ENCODE measurements at places on chromosomes 2 and 18.
A peak's percentile ranks its signal among the peaks of the same experiment; 100 is the strongest.

DNA sequence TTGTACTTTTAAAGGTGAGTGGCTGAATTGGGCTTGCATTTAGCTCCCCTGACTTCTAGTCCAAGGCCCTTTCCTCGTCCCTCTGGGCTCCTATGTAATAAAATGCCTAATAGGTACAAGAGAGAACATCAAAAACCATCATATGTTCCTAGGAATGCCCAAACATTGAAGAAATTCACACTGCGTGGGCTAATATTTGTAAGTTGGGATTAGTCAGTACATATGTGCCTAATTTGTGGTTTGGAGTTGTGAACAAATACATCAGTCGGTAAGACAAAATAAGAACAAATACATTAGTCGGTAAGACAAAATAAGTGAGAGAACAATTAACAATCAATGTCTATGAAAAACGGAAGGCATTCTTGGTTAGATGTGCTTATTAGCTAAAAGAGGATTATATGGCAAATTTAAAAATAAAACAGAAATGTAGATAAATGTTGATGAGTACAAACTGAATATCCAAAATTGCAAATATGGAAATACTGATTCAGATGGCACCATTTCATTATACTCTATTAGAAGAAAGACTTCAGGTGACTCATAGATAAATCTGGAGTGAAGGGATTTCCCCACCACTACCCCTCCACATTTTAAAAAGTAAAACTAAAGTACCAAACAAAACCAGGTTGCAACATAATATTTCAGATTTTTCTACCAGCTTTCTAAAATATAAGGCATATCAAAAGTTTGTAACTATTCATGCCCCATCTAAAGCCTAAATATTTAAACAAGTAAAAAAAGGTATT, 325.4 kb downstream of the ZEB2 start:
- DNase-seq: no peak

- DNase-seq: no peak
Measured at GRCh38 chr2:147639891-147640290, 204.9 kb upstream of the ACVR2A start.

DNA sequence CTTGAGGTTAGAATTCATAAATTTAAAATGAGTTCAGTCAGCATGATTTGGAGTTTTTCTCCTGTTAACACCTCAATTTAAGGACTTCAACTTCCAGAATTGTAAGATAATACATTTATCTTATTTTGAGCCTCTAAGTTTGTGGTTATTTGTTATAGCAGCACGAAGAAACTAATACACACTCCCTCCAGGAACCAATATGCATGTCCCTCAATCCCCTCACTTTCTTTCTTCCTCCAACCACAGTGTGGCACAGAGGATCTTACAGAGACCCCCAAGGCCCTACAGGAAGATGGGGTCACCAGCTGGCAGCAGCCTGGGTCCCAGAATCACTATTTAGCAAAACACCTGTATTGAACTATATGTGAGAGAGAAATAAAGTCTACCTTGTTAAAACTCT, 242.0 kb downstream of the RAD51AP2 start:
- DNase-seq: no peak

GRCh38 chr2:159077869-159078268, 109.4 kb downstream of the TANC1 start:
- DNase-seq: no peak

DNA sequence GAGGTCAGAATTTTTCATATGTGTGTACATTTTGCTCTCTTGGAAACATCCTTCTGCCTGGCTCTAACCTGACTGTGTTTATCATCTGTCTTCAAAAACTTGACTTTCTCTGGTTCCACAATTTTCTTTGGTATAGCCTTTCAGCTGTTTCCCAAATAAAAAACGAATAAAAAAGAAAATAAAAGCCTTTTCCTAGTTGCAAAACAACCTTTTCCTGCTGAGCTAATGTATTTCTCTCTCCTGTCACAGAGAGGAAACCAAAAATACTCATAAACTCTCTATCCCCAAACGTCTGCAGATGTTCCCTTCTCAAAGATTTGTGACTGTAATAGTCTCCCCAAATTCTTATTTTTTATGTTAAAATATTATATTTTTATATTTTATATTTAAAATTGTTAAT, 505.3 kb upstream of the SLC39A10 start:
- no peak for DNase-seq

DNA sequence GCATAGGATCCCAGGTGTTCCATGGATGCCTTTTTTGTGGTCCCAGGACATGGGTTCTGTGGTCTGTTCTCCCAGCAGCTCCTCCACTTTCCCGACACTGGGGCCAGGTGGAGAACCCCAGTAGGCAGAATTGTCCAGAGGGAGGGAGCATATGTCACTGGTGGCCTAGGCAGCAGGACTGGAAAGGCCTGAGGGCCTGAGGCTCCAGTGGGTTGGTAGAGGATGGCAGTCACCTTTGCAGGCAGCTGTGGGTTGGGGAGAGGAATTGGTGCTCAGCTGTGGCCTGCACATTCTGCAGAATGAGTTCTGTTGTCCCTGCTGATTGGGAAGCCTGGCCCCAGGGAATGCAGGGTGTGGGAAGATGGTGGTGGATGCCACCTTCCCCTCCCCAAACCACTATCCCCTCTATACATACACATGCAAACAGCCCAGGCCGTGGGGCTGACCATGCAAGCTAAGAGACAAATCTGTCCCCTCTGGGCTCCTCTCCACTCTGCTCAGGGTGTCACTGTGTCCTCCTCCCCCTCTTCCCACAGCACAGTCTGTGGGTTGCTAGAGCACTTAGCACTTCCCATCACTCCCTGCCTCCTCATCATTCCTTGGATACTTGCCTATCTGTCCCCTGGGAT, 11.4 kb downstream of the CTIF start:
- no peak for DNase-seq

GRCh38 chr2:65864619-65865018, 432.2 kb upstream of the SPRED2 start:
- DNase-seq: no peak

DNA sequence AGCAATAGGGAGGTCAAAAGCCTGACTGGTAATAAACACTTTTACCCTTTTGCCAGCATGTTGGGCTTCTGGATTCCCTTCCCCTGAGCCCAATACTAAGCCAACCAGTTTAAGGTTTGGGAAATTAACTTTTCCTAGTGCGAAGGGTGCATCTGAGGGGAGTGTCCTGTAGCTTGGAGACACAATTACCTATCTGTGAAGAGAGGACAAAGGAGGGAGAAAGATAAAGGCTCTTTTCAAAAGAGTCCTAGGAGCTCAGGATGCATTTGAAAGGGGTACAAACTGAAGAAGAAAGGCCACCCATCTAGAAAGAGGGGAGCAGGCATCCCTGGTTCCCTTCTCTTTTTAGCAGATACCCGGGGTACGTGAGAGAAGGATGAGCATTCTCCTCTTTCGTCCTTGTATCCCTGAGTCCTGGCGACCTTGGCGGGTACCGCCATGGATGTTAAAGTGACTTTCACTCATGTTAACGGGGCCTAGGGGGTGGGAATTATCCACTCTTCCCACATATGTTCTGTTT, 25.1 kb downstream of the C18orf54 start:
- no peak for DNase-seq

DNA sequence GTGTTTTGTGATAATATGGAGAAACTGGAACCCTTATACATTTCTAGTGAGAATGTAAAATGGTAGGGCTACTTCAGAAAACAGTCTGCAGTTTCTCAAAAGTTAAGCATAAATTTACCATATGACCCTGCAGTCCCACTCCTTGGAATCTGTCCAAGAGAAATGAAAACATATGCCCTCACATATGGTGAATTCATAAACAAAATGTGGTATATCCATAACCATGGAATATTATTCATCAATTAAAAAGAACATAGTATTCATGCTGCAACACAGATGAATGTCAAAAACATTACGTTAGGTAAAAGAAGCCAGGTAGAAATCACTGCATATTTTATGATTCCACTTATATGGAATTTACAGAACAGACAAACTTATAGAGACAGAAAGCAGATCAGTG, 11.8 kb downstream of the ROCK2 start:
- no peak for DNase-seq

- DNase-seq: peak; percentile 71
Measured at GRCh38 chr2:47225061-47225783, 70.1 kb upstream of the STPG4 start.

- DNase-seq: no peak
Measured at GRCh38 chr2:172926785-172927640, 148.6 kb upstream of the MAP3K20 start.

GRCh38 chr18:48837676-48838075, 113.1 kb downstream of the SMAD7 start:
- no peak for DNase-seq

DNA sequence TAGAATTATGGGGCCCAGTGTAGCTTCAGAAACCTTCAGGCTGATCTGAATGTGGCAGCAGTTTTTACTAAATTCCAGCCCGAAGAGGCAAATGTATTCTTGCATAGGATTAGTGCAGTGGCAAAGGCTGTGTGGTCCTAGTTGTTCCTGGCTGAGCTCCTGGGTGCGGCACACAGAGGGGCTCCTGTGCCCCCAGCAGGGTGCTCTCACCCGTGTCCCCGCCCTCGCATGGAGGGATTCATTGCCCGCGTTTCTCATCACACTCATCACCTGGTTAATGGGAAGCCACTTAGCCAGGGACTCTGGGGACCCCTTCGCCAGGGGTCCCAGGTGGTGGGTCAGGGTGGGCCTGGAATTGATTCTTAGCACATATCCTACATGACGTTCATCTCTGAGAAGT, 3.9 kb downstream of the KCNG2 start:
- DNase-seq: no peak

GRCh38 chr2:194087089-194087958, 1569.7 kb upstream of the SLC39A10 start:
- no peak for DNase-seq

GRCh38 chr18:11654736-11655605, 34.1 kb upstream of the GNAL start:
- DNase-seq: no peak

DNA sequence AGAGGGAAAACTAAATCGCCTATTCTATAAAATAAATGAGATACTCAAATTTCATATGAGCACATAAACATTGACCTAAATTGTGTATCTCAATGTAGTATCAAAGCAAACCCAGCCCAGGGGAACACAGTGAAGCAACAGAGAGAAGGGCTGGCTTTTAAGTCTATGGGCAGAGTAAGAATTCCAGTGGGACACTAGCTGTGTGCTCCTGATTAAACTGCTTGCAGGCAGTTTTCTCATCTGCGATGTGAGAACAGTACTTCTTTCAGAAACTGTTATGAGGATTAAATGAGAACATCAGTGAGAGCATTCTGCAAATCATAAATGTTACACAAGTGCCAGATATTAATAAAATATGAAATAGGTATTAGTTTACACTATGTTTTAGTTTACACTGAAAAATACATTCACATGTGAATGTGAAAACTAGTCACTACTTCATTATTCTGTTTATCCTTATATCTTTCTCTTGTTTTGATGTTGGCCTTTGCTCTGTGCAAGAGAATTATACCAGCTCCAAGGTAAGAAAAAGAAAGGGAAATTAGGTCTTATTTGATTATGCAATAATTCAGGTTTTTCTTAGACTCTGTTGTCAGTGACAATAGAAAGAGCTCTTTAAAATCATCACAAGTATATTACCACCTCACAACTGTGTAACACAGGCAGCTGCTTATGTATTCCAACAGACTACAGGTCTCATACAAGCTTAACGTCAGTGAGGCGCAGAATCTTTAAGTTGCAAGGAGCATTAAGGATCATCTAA, 47.5 kb downstream of the GAREM1 start:
- no peak for DNase-seq

DNA sequence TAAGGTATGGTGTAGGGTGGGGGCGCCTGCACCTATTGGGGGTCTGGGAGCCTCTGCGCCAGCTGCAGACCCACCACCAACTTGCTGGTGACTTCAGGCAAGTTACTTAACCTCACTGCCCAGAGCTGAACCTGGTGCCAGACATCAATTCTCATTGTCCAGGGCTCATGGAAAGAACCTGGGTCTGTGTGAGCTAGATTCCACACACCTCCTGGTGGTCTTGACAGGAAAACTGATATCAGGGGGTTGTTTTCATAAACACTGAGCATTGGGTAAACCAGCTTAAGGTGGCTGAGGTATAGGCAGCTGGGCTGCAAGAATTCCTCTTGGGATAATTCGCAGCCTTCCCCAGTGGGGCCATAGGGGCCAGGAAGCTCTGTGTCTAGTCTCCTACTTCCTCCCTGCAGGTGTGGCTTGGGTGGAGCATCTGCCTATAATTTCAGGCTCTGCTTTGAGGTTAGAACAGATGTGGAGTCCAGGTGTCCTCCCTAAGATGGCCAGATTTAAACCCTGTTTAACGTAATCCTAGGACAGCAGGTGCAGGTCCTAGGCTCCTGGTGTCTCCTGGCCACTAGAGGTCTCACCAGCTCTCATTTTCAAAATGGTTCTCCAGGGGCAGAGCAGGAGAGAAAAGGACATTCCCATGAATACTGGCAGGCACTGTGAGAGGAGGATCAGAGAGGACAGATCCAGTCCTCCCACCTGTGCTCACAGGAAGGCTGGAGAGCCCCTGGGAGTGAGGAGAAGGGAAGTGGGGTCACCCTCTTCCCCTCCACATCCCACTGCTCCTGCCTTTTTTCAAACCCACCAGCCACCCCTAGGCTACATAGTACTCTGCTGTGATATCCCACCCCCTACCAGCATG, 100.4 kb upstream of the SMAD2 start:
- no peak for DNase-seq

- DNase-seq: peak; percentile 7
Measured at GRCh38 chr2:156589381-156590079, 153.4 kb downstream of the GPD2 start.

DNA sequence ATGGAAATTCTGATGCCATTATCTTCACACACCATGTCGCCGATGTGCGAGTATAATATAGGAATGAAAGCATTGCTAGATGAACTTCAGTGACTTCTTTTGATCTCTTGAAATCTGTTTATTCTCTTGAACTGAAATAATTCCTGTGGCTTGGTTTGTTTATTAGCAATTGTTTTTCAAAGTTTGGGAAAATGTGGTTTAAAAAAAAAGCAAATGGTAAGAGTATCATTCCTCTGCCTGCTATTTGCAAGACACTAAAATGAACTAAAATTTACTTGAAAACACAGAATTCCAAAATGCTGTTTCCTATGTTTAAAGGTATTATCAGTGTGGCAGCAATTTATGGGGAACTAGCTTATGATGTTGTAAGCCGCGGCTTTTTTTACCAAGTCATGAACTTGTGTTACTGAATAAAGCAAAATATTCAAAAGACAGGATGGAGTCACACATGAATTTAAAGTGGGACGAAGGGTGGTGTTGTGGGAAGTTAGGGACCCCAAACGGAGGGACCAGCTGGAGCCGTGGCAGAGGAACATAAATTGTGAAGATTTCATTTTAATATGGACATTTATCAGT, 96.4 kb downstream of the COLEC12 start:
- DNase-seq: no peak

DNA sequence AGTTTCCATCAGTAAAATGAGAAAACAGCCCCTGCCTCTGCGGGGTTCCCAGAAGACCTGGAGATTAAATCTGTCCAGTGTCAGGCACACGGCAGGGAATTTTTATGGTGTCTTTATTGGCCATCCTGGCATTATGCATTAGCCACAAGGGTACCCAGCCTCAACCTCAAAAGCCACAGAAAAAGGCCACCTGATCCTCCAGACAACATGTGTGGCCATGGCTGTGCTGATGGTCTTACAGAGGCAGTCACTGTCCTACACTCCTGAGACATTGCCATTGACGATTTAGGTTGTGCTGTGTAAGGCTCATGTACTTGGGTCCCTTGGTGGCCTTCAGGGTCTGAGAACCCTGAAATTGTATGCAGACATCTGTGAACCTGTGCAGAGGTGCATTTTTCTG, 115.6 kb downstream of the SMAD7 start:
- no peak for DNase-seq

All from GM04503 (cell line).